Esophagus mucosa (tissue), 1 donor: ENCODE measurements at places on chromosomes 7 and 10.

DNA sequence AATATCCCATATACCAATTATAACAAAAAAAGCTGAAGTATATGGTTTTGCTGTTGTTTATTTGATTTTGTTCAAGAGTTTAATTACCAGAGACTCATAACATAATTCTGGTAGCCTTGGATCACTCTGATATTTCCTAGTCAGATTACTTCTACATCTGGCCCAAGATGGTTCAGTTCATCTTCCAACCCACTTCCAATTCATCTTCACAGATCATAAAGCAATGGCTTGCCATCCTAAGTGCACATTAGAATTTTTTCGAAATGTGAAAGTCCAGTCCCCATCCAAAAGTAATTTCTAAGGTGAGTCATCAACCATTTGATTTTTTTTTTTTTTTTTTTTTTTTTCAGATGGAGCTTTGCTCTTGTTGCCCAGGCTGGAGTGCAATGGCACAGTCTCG is 8.0 kb upstream of the HIBADH start:
- ATAC-seq, result no peak

DNA sequence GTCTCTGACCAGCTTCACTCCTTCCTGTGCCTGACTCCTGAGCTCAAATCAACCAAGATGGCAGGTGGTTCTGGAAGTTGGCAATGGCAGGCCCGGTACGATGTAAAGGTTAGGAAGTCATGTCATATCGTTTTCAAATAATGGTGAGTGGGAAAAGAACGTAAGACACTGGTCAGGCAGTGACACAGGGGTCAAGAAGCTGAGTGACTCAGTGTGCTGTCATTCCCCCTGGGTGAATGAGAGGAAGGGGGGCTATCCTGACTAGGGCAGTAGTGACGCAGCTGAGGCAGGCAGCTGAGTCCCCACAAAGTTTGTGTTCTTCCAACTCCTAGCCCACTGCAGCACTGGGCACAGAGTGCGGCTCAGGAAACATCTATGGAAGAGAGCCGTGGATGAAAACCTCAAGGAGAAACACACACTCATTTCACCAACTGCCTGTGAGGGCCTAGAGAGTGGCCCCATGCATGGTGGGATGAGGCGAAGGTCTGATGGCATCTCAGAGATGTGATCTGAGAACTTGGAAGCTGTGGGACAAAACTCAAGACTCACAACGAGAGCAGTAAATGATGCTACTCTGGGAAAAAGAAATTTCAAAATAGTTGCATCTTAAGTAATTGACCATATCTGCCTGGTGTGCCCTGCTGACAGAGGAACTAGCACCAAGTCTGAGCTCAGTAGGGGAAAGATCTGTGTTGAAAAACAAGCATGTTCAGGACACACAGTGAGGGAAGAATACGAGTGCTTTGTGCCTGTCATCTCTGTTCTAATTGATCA is 23.2 kb downstream of the CREB3L2 start:
- peak; percentile 45 for ATAC-seq

GRCh38 chr10:75664968-75665367 is 233.5 kb downstream of the LRMDA start:
- ATAC-seq, result no peak

GRCh38 chr7:98974906-98975816 is 96.8 kb downstream of the TRRAP start:
- ATAC-seq, result no peak

- peak; percentile 72 for ATAC-seq
These were observed 5.1 kb upstream of the MYL7 start for GRCh38 chr7:44145969-44146911.

DNA sequence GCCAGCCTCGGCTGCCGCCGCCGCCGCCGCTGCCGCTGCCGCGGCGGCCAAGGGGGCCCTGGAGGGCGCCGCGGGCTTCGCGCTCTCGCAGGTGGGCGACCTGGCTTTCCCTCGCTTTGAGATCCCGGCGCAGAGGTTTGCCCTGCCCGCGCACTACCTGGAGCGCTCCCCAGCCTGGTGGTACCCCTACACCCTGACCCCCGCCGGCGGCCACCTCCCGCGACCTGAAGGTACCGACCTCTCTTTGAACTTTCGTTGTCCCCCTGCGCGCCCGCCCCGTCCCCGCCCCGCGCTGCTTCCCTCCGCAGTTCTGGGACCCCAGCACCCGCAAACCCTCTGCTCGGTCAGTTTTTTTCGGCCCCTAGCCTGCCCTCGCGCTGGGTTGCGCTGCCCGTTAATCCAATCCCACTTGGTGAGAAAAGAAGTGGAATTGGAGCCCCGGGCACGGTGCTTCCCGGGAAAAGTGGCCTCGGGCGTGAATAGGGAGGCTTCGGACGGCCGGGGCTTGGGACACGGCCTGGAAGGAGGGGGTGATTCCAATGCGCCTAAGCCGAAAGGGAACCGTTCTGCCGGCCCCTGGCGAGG is 543 bp downstream of the HMX3 start:
- no peak for ATAC-seq

- no peak for ATAC-seq
These were observed 138.0 kb downstream of the SLIT1 start for GRCh38 chr10:97047788-97048187.

DNA sequence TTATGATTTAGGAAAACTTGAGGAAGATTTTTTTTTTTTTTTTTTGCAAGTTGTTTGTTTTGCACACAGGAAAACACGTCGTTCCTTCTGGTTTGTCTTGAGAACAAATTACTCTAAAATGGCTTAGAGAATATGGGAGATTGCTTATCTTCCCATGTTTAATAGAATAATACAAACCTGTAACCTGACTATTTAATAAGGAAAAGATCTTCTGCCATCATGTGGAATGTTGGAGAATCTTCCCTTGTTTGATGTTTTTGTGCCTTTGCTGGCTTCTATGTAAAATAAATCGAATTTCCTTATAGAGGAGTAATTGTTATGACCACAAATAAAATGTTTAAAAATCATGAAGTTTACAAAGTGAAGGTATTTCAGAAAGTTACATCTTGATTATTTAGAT is 818.8 kb downstream of the GATA3 start:
- ATAC-seq, result no peak

DNA sequence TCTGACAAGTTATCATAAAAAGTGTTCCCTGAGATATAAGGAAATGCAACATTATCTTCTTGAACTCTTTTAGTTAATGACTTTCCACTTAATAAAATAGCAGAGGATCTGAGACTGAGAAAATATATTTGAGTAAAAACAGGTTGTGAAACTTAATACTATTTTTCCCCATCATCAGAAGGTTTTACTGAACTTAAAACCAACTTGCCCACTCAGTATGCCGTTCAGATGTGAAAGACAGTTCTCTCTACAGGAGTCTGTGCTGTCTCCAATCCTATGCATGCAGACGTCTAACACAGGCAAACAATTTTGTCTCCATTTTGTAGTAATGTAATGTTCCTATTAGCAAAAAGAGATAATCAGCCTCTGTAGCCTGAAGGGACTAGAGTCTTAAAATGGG is 38.2 kb upstream of the CYP2C18 start:
- no peak for ATAC-seq

- ATAC-seq, result peak; percentile 91
These were observed 6.3 kb downstream of the ACTL6B start for GRCh38 chr7:100649826-100650565.

GRCh38 chr10:53403688-53404087 is 631.1 kb upstream of the MBL2 start:
- peak; percentile 33 for ATAC-seq

GRCh38 chr10:102935505-102935904 is 17.4 kb downstream of the CNNM2 start:
- ATAC-seq, result no peak

DNA sequence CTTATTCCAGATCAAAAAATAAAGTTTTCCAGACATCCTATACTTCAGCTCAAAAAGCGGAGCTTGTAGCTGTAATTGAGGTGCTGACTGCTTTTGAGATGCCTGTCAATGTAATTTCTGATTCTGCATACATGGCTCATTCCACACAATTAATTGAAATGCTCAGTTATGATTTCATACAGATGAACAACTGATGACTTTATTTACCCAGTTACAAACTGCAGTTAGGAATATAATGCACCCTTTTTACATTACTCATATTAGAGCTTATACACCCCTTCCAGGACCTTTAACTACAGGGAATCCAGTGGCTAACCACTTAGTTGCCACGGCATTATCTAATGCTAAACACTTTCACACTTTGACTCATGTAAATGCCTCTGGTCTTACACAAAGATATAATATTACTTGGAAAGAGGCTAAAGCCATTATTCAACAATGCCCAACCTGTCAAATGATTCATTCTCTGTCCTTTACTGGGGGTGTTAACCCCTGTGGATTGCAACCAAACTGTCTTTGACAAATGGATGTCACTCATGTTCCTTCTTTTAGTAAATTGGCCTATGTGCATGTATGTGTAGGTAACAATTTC is 147.3 kb downstream of the ZNF33B start:
- ATAC-seq, result no peak

DNA sequence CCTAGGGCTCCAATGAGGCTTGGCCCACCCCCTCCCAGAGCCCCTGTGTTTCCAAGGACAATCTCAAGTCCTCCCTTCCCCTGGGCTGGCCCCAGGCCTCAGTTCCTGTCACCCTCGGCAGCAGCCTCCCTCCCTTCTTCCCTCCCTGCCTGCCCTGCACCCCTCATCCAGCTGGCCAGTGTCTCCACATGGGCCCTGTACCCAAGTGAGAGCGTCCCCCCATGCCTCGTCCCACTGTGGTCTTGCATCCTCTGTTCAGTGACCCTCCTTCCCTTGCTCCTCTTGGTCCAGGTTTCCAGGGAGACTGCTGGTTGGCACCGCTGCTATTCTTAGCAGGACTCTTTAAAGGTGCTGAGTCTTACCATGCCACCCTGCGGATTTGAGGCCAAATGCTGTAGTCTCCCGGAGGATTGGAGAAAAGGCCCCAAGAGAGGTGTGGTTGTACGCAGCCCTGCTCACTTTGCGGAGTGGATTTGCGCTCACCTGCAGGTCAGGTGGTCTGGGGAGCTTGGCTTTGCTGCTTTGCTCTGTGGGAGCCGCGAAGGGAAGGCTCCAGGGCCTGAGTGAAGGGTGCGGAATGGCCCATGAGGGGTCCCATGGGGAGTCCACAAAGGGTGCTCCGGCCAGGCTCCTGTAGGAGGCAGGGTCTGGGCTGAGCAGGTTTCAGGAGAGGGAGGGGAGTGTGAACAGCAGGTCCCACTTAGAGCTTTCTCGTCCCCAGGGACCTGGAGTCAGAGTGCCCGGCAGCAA is 519.2 kb downstream of the TCERG1L start:
- ATAC-seq, result no peak

DNA sequence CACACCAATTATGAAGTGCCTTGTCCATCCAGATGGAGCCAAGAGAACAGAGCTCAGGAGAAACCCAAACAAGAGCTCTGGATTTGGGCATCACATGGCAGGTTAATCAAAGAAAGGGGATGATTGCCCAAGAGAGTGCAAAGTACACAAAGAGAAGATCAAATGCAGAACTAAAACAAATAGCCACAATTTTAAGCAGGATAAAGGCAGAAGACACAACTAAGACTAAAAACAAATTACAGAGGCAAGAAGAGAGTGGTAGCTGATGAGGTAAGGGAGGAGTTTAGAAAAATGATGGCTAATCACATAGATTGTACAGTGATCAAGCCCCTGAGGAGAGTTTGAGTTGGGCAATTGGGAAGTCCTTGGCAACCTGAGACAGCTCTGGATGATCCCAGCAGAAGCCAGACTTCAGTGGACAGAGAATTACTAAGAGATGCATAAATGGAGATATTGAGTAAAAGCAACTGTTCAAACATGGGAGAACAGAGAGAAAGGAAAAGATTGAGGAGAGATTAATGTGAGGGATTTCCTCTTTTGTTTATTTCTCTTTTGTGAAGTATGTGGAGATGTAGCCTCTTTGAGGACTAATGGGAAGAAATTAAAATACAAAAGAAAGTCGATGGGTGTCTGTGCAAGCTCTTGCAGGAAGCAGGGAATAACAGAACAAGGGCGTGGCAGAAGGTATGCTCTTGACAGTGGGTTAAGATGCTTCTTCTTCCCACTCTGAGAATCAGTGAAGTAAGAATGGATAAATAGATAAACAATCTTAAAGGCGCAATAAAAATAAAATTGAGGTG is 101.9 kb downstream of the LRRN3 start:
- no peak for ATAC-seq

GRCh38 chr7:142799437-142799835 is 28.7 kb downstream of the PRSS2 start:
- ATAC-seq, result no peak

DNA sequence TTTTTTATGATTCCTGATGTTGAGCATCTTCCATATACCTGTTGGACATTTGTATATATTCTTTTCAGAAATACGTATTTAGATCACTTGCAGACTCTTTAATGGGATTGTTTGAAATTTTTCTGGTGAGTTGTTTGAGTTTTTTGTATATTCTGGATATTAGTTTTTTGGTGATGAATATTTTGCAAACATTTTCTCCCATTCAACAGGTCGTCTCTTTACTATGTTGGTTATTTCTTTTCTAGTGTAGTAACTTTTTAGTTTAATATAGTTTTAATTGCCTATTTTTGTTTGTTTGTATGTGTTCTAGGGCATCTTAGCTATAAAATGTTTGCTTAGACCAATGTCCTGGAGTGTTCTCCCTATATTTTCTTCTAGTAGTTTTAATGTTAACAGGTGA is 72.7 kb downstream of the ZWINT start:
- no peak for ATAC-seq

DNA sequence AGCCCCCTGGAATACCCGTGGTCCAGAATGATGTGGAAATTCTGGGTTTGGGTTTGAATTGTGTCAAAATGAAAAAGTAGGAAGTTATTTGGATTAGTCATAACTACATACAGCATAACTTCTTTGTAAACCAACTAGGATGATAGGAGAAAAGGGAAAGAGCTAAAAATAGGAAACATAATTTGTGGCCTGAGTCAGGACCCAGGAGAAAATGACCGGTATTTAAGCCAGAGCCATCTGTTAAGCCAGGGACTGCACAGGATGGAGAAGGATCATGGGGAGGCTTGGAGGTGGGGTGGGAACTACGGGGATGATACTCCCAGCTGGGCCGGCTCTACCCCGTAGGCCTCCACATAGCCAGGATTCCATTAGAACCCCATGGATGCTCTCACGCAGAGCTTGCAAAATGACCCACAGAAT is 98.6 kb downstream of the MYOF start:
- peak; percentile 9 for ATAC-seq

GRCh38 chr10:4254101-4254994 is 469.3 kb upstream of the KLF6 start:
- no peak for ATAC-seq
